Skeletal muscle cell (primary cell): ENCODE measurements at places on chromosomes 4 and X.

- no peak for DNase-seq
Observed at GRCh38 chrX:119971184-119971583, 27.6 kb upstream of the NKAP start.

GRCh38 chr4:158704274-158704673 lies 18.9 kb downstream of the PPID start:
- DNase-seq = no peak

- DNase-seq = no peak
Observed at GRCh38 chr4:156193106-156193505, 239.4 kb upstream of the CTSO start.

GRCh38 chr4:81826335-81826734 lies 354.6 kb upstream of the RASGEF1B start:
- DNase-seq = no peak

GRCh38 chr4:182231496-182231895 lies 11.7 kb upstream of the TENM3 start:
- DNase-seq = peak; percentile 46

DNA sequence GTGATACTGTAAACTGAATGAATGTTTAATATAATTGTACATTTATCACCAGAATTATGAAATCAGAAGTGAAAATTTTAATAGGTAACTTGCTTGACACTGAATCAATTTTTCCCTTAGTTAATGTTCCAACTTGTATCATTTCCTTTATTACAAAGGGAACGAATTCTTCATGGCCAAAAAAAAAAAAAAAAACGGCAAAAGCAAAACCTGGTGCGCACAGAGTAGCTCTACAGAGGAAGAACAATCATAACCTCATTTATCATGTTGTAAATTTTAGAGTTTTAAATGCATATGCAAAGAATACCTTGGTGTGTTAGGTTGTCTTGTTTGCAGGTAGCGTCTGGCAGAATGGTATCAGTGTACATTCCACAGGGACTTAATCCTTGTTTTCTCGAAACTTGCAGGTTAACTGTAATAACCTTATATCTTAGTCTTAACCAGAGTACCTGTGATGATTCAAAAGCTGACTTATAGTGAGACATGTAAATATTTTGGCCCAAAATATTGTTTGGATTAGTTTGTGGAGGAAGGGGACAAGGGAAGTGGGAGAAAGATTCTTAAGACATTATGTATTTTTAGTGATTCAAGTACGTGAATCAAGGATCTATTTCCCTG lies 70.0 kb downstream of the NPNT start:
- no peak for DNase-seq

DNA sequence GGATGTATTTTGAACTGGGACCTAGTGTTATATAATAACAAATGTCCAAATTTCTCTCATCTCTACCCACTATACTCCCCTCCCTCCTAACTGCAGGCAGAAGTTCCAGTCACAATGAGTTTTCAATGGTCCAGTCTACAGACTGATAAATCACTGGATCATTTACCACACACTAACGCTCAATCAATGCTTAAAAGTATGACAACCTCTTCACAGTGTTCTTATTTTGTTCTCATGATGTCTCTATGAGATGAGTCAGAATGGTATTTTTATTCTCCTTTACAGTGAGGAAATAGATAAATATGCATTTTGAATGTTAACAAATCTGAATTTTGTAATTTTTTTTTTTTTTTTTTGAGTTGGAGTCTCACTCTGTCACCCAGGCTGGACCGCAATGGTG lies 83.7 kb upstream of the ETNPPL start:
- DNase-seq = no peak

DNA sequence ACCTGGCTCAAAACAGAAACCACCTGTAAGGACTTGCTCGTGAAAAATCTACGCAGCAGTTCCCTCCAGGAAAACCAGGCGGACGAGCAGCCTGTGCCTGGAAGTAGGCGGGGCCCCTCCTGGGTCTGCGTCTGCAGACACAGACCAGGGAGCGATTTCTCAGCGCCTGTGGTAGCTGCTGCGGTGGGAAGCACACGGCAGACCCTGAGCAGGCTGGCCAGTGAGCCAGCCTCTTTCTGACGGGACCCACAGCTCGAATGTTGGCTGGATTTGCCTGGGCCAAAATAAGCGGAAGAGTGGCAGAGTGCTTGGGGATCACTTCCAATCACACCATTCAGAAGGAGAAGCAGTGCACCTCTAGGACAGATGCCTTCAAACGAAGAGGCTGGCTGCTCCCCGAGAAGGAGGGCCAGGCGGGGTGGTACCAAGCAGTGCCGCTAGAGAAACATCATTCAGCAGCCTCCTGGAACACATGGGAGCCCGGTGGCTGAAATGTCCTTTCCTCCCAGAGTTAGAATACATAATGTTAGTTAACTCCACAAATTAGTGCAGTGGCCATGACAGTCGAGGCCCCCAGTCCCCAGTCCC lies 85.9 kb downstream of the GATB start:
- DNase-seq = no peak

- no peak for DNase-seq
Observed at GRCh38 chr4:86357608-86358007, 2.2 kb downstream of the MAPK10 start.

DNA sequence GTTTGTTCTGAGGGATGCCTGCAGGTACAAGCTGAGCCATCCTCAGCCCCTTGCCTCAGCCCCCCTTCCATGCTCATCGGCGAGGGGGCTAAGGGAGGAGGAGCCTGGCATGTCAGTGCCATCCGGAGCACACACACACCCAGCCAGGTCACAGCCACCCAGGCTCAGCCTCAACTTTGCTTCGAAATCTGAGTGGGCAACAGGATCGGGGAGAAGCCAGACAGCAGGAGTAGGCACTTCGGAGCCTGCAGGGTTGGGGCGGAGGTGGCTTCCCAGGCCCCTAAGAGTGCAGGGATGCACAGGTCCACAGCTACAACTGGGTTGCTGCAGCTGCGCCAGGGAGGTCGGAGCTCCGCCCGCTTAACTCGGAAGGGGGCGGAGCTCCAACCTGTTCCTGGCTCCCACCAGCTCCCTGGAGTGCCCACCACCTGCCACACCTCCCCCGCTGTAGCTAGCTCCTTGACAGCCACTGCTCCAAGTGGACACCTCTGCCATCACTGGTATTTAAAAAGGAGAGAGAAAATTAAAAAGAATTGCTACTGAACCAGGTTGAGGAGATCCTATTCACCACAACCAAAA lies 192.9 kb upstream of the GALNT7 start:
- no peak for DNase-seq

DNA sequence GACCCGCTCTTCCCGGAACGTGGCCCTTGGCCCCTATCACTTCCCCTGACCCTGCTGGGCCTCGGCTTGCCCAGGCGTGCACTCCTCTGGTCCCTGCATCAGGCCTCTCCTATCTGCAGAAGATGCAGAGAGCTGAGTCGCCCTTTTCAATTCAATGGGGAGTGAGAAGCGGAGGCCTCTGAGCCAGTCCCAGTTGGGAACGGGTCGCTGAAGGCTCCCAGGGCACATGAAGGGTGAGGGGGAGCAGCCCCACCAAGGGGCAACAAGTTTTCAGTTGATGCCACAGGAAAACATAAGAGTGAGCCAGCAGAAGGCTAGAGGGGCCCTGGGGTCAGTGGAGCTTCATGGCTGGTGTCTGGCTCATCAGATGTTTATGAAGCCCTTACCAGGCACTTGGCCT lies 17.1 kb downstream of the PSAPL1 start:
- DNase-seq = no peak
